ENCODE measurements at places on chromosomes 4 and X.

GRCh38 chrX:776529-777230, 146.1 kb downstream of the SHOX start:
- DNase-seq = no peak

GRCh38 chrX:149370097-149370496, 135.0 kb downstream of the IDS start:
- DNase-seq = no peak

- DNase-seq = no peak
Observed at GRCh38 chr4:7146786-7147115, 45.6 kb upstream of the SORCS2 start.

GRCh38 chrX:17859609-17860178, 1.4 kb downstream of the RAI2 start:
- no peak for DNase-seq

DNA sequence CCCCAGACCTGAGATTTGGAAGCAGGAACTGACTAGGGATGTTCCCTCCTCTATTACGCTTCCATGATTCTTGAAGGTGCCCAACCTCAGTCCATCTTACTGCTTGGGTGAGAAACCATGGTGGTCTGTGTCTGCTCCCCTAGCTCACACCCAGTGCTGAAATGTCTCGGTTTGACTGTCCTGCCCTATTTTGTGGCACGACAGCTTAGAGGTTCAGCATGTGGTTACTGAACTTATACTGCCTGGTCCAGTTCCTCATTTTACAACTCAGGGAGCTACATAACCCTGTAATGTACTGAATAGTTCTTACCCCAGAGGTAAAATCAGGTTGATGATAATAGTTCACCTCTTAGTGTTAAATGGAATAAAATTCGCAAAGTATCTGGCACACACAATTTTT, 203.1 kb downstream of the RBM46 start:
- DNase-seq = no peak

DNA sequence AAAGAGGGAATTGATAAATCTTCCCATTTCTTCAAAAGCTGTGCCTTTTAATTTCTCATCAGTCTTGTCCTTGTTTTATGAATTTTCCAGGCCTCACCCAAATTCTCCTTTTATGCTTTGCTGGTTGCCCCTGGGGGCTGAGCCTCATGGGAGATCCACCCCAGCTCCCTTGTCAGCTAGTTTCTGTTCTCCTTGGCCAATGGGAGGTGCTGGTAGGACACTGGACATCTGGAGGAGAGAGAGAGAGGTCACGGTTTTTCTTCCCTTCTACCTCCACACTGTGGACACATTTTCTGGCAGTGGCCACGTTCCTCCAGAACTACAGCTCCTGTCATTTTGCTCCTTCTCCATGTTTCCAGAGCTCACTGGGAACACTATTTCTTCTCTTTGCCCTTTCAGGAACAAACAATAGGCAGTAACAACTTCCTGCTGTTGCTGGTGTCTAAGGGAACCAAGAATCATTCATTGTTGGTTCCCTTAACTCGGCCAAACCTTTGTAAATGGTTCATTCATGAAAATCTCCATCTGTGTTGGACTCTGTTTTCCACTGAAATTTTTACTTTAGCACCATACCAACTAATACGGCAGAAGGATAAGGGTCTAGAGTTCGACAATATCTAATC, 334.5 kb downstream of the GPAT3 start:
- no peak for DNase-seq

DNA sequence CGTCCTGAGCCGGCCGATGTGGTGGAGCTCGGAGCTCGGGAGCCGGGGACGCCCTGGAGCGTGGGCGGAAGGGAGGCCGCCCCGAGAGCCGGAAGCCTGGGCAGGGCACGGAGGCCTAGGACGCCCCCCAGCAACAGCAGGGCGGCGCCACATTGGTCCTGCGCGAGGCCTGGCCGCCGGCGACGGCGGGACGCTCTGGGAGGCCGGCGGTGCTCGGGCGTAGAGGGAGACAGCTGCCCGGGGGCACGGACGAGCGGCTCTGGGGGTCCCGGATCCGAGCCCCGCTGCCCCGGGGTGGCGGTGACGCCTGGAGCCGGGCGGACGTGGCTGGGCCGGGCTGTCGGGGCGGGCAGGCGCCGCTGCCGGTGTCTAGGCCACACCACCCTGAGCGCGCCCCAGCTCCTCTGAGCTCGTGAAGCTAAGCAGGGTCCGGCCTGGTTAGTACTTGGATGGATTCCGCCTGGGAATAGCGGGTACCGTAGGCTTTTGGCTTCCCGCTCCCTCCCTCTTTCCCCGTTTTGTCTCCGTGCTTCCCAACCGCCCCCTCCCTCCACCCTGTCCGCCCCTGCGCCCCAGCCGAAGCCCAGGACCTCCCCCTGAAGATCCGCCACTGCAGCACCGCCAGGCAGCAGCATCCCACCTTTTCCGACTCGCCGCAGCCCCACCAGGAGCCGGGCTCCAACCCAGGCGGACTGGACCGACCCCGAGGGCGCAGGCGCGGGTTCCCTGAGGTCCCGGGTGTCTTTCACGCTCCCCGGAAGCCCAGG, 12.1 kb downstream of the FRG2 start:
- DNase-seq = no peak

- no peak for DNase-seq
Observed at GRCh38 chrX:106168107-106168506, at the start of gene PWWP3B. TSS of gene PWWP3B (plus strand) at chrX:106168305. CDS start at chrX:106205433, 37,128 bp downstream.

- DNase-seq = no peak
Observed at GRCh38 chrX:131792789-131793462, 230.2 kb upstream of the STK26 start.

- DNase-seq = no peak
Observed at GRCh38 chrX:39631276-39632229, 466.2 kb downstream of the BCOR start.

DNA sequence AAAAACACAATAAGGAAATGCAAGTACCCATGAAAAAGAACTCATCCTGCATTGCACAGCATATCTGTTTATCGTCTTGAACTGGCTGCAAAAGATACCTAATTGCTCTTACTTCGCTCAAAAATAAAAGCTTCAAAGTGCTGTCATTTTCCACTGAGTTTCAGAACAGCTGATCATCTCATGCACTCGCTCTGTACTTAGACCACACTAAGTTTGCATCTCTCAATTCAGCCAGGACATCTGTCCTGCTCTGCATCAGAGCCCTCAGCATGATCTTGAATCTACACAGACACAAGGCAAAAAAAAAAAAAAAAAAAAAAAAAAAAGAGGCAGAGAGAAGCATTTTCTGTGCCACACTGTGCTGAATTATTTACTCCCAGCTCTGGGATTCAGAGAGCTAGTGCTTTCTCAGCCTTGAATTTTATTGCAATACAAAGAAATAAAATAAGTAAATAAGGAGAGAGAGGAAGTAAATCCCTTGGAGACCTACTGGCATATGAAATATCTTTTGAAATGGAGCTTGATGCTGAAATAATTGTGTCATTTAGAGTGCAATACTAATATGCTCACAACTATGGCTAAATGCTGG, 81.3 kb downstream of the PPP1R2C start:
- no peak for DNase-seq

DNA sequence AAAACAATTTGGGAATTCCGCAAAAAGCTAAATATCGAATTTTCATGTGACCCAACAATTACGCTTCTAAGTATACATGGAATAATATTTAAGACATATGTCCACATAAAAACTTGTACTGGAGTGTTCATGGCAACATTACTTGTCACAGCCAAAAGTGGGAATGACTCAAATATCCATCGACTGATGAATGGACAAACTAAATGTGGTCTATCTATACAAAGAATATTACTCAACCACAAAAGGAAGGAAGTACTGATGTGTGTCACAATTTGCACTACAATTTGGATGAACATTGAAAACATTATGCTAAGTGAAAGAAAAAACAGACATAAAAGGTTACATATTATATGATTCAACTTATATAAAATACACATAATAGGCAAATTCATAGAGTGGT, 71.9 kb downstream of the AFF2 start:
- no peak for DNase-seq

- DNase-seq = no peak
Observed at GRCh38 chr4:153004081-153004850, 68.1 kb downstream of the FHDC1 start.

- DNase-seq = no peak
Observed at GRCh38 chr4:40507977-40508376, 121.7 kb downstream of the RBM47 start.

GRCh38 chr4:20252656-20253282, 1.1 kb downstream of the SLIT2 start:
- DNase-seq = peak; percentile 4

DNA sequence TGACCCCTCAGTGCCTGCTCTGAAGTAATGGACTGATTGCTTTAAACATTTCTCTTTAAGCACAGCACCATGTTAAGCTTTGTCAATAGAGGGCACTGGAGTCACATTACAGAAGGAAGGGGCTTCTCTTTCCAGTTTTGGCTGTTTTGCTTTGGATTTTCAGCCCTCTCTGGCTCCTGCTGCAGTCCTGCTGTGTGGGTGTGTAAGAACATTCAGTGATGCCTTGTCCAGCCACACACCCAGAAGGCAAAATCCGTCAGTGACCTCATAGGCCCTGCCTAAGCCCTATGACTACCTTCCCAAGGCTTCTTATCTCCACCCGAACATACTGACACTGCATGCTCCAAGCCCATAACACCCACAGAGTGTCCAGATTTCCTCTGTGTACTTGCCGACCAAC, 215.3 kb upstream of the CTSO start:
- no peak for DNase-seq

DNA sequence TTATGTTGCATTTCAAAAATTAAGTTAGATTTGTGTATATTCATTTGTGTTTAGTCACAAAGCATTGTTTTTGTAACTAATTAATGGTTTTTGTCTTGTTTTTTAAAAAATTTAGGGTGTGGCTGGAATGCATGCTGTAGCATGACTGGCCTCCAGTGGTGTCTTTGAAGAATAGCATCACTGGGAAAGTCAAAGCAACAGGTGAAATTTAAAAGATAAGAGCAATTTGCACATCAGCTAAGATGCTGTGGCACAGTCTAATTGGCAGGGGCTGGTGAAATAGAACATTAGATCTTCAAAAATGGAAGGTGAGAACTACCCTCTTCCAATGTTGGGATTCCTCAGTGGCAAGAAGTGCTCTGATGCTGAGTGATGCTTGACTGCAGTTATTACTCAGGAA, 45.3 kb downstream of the ANK2 start:
- no peak for DNase-seq

GRCh38 chr4:26020083-26020668, 106.2 kb downstream of the SMIM20 start:
- DNase-seq = no peak

DNA sequence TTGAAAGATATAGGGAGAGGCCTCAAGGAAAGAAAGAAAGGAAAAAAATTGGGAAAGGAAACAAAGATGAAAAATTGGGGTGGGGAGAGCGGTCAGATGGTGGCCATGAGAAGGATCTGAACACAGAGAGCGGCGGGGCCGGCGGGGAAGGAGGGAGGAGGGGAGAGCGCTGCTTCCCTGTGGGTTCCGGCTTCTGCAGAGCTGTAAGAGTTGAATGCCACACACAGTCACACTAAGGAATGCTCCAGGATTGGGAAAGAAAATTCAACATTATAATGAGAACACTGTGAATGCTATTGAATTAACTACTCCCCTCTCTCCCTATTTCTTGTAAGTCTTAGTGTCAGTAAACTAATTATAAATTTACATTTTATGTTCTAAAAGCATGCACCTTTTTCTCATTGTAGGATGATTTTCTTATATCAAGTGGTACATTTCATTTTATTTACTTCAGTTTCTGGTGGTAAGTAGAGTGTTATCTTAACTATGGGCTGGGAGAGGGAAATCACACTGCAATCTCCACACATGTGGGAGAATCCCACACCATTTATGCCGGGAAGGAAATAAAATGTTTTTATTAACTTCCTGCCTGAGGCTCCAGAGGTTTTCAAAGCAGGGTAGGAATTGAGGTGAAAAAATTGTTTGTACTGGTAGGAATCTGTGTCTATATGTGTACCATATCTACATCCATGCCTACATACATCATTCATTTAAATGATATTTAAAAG, 904 bp downstream of the F11 start:
- DNase-seq = no peak

DNA sequence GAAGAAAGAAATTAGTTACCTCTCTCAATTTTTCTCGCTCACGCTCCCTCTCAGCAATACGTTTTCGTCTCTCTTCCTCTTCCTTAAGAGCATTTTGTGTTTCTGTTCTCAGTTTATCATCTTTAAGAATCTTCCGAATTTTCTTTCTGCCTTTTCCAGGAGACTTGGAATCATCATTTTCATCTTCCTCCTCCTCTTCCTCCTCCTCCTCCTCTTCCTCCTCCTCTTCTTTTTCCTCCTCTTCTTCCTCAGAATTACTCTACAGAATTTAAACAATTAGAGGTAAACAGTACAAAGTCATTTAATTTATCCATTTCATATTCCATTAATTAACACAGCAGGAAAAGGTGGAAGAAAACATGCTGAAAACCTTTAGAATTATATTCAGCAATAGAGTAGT, 133.9 kb downstream of the ATRX start:
- no peak for DNase-seq

GRCh38 chr4:126451237-126451873, 1136.6 kb downstream of the FAT4 start:
- no peak for DNase-seq

- DNase-seq = no peak
Observed at GRCh38 chrX:20712811-20713210, 446.1 kb upstream of the RPS6KA3 start.

GRCh38 chr4:55439023-55439422, 43.3 kb downstream of the TMEM165 start:
- DNase-seq = no peak

GRCh38 chr4:57110640-57111511, 691 bp upstream of the IGFBP7 start:
- DNase-seq = no peak

GRCh38 chr4:90211174-90211573, 84.0 kb downstream of the CCSER1 start:
- no peak for DNase-seq

- DNase-seq = no peak
Observed at GRCh38 chr4:123299212-123299691, 97.3 kb upstream of the SPRY1 start.

- no peak for DNase-seq
Observed at GRCh38 chrX:136157187-136157586, 9.9 kb downstream of the FHL1 start.

DNA sequence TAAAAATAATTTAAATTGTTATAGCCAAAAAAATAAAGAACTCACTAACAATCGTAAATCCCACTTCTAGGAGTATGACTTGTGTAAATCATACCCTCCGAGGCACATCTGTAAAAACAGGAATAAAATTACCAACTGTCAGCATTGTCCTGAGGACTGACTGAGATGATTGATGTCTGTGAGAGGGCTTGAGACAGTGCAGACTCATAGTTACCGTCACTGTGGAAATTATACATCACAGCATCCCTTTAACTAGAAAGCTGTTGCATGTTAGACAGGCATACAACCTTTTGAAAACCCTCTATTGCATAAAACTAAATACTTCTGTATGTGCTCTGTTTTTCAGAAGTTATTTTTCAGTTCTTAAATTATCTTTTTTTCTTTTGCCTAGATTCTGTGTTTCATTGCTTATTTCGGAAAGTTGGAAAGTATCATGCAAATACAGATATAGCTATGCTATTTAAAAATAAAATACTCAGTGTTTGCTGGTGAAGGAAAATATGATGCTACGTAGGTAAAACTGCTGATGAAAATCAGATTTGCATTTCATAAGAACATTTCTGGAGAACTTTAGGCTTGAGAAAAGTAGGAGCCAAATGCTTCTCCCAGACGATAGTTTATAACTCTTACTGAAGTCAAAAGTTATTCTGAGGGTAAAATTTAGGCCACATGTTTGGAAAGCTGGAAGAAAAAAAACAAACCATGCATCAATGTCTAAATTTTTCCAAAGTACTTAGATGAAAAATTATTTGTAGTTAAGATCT, 13.6 kb upstream of the RBPJ start:
- DNase-seq = no peak

- no peak for DNase-seq
Observed at GRCh38 chrX:55697381-55697780, 20.2 kb upstream of the RRAGB start.
